T-helper 17 cell (primary cell): ENCODE measurements at places on chromosomes 5 and 9.

GRCh38 chr5:125215593-125215992, 469.2 kb upstream of the ZNF608 start:
- DNase-seq = no peak

- DNase-seq = no peak
These were observed 52.2 kb downstream of the PCDH1 start for GRCh38 chr5:141825791-141826560.

- DNase-seq = no peak
These were observed 1.7 kb upstream of the PTPN3 start for GRCh38 chr9:109499631-109500410.

- DNase-seq = no peak
These were observed 398.8 kb downstream of the ZSWIM6 start for GRCh38 chr5:61730866-61731265.

- no peak for DNase-seq
These were observed 149.2 kb downstream of the PBX3 start for GRCh38 chr9:125896404-125896803.

DNA sequence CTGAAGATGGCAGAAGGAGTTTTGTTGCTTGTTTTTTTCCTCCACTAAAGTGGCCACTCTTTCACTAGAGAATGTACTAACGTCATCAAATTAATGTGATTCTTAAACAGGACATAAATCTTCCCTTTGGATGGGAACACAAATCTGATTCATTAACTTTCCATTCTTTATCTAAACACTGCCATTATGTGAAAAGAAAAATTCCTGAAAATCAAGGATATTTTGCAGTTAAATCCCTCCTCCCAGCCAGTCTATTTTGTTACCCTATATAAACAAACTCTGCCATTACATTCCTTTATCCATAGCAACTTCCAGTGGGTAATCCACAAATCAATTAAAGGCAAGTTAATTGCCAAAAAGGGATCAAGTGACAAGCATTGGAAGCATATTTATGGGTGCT, 546.5 kb downstream of the PDE4D start:
- DNase-seq = no peak

- DNase-seq = no peak
These were observed 79.8 kb downstream of the COL27A1 start for GRCh38 chr9:114235033-114235661.

DNA sequence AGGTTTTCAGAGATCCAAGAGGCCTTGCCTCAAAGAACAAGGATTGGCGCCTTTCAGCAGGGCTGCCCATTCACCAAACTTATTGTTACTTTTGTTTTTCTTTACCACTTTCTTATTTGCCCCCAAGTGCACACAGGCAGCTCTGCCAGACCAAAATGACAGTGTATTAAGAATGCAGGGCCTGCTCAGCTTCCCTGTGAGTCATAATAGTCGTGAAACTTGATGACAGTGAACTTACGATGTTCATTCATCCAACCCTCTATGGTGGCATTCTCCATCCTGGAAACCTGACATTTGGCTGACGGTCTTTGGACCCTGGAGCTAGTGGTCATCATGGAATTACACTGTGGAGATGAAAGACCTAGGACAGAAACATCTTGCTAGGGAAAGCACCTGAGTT, 44.3 kb downstream of the UBE2QL1 start:
- no peak for DNase-seq

DNA sequence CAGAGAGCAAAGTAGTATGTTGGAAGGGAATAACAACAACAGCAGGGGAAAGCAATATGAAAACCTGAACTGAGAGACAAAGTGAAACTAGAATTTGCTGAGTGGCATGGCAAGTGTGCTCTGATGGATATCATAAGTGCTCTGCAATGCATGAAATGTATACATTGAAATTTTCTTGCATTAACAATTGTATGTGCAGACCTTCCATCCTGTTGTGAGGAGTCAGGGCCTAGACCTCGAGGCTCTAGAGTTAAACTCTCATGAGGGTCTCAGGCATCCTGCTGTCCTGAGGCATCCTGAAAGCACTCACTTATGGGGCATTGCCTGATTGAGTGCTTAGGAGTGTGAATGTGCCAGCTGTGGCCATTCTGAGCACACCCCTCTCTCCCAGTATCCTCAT, 1.1 kb downstream of the ECM2 start:
- DNase-seq = no peak

DNA sequence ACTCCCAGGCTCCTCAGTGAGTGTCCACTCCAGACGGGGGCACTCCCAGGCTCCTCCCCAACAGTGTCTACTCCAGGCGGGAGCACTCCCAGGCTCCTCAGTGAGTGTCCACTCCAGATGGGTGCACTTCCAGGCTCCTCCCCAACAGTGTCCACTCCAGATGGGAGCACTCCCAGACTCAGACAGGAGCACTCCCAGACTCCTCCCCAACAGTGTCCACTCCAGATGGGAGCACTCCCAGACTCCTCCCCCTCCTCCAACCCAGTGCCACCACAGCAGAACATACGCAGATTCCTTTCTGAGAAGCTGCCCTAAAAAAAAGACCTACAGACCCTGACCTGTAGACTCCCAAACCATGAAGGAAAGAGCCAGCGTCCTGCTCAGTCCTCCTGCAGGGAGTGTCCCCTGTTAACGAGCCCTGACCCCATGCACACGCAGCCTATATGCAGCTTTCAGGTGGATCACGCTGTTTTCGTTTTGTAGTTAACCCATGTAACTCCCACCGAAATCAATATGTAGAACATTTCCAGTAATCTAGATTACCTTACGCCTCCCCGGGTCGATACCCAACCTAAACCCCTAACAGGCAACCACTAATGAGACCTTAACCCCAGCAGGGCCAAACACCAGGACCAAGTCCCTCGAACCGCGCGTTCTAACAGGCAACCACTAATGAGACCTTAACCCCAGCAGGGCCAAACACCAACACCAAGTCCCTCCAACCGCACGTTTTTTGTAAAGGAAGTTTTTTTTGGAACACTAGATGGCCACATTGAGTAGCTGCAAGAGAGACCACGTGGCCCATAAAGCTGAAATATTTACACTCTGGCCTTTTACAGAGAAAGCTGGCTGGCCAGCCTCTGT, 15.7 kb downstream of the PNPLA7 start:
- DNase-seq = no peak

- no peak for DNase-seq
These were observed 94.4 kb upstream of the FSTL4 start for GRCh38 chr5:133706506-133707430.

DNA sequence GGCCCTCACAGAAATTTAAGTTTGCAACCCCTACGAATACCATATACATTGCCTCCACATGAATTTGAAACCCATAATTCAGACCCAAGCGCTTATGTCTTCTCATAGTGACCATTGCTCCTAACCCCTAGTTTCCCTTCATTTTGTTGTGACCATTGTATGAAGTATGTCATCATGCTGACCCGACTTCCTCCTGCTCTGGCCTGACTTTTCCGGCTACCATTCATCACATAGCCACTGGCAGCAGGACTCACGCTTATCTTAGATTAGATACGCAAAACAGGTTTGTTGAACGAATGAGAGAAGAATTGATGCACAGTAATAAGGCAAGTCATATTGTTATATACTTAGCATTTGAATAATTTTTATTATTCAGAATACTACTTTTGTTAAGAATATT, 345.4 kb downstream of the FBXL17 start:
- DNase-seq = no peak

- no peak for DNase-seq
These were observed 88.5 kb upstream of the SMC5 start for GRCh38 chr9:70170151-70170790.

GRCh38 chr9:32928145-32928763, 73.2 kb downstream of the APTX start:
- no peak for DNase-seq

- DNase-seq = no peak
These were observed 30.1 kb downstream of the PTPA start for GRCh38 chr9:129141066-129142041.

GRCh38 chr9:70811638-70812037, 309.8 kb downstream of the TRPM3 start:
- no peak for DNase-seq

DNA sequence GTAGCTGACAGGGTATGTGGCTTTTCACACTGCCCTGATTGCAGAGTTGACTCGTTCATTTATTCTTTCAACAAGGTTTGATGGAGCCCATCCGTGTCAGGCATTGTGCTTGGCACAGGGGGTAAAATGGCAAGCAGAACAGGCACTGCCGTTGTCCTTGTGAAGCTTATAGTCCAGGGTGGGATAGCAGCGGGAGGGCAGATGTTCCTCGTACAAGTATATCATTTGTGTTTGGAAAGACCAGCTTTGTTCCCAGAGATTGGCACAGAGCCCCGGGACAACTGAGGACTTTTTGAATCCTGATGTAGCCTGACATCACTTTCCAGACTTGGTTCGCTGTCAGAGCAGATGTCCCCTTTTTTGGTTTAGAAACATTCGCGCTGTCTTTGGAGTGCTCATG, 50.9 kb downstream of the MVB12B start:
- DNase-seq = no peak

DNA sequence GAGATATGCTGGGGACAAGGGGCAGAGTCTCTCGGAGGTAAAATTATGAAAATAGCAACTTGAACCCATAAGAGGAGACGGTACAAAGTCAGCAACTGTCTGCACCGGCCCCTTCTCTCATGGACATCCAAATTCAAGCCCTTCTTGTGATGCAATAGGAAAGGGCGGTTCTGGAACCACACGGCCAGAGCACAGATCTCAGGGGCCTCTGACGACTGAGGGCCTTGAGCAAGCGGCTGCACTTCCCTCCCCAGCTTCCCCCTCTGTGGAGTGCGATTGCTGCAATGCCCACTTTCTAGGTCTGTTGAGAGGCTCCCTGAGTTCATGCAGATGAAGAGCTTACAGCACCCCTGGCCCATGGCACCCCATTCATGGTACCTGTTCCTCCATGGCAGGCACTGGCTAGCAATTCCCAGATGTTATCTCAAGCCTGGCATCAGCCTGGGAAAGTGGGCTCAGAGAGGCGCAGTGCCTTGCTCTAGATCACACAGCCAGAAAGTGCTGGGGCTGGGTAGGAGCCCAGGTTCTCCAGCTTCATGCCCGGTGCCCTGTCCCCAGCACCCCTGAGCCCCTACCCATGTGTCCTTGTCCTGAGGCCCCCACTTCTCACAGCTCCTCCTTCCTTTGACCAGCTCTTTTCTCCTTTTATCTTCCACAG, 17.7 kb upstream of the CPLX2 start:
- DNase-seq = no peak

GRCh38 chr5:141747152-141748141, 65.4 kb upstream of the ARAP3 start:
- no peak for DNase-seq

- no peak for DNase-seq
These were observed 19.6 kb upstream of the C5orf47 start for GRCh38 chr5:173969167-173970049.

- DNase-seq = no peak
These were observed 34.1 kb upstream of the GABRB2 start for GRCh38 chr5:161580621-161581020.

DNA sequence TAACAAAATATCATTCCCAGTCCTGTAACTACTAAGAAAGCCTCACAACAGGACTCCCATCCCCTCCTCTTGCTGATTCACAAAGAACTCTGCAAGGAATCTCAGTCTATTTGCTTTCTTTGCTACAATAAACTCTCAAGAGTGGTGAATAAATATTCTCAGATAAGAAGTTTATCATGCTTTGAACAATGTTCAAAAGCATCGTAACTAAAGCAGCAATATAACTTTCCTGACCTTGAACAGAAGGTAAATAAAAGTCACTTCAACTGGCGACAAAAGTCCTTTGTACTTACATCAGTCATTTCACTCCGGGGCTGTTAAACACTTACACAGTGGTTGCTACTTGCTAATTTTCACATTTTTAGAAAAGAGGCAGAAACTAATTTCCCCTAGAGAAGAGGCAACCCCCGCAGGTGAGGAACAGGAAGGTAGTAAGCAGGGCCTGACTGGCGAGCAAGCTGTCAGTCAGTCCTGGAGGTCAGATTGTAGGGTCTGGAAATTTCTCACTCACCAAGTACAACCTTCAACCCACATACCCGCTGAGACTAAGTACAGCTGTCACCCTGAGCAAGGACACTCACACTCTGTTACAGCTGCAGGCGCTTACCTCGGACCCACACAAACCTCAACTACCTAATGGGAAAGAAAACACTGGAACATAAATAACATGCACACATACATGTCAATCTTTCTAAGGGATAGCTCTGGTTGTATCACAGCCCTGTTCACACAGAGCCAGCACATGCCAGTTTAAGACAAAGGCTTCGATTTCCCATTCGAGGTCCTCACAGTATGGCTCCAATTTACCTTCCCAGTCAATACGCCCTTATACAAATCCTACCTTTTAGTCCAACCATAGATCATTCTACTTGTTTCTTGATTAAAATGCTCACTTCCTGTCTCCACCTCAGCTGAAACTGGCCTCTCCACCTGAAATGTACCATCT, 104.6 kb upstream of the RETREG1 start:
- no peak for DNase-seq

DNA sequence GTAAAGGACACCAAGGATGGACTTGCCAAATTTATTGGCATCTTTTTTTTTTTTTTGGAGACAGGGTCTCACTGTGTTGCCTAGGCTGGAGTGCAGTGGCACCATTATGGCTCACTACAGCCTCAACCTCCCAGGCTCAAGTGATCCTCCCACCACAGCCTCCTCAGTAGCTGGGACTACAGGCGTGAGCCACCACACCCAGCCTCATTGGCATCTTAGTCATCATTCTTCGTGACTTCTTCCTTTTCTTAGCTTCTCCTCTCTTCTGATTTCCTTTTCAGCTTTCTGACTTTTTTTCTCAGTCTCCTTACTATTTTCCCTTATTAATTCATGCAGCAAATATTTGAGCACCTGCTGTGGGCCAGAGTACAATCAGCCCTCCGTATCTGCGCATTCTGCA, 6.1 kb downstream of the MAML1 start:
- no peak for DNase-seq

DNA sequence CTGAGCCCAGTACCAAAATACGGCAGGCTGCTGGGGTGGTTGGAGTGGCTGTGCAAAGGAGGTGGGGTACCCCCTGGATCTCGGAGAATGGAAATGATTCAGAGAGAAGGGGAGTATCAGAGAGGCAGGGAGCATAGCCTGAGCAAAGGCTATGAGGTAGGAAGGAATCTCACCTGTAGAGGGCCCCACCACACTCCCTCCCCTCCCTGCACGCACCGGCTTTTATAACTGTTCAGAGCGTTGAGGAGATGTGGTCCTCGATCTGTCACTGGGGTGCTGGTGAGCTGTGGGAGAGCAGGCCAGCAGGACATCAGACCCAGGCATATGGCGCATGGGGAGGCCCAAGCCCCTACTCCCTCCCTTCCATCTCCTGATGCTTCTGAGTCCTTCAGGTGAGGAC, 13.2 kb downstream of the PHF19 start:
- DNase-seq = no peak
